ENCODE measurements at places on chromosomes 12 and 14. TPM values are rescaled to one million over a fixed set of nuclear protein-coding genes. Genes with fewer than 3 reads are reported as not detected.

The TSPAN11 gene
- 29.3 TPM for total RNA-seq

The USP30 gene
- total RNA-seq = 5.4 TPM

DNA sequence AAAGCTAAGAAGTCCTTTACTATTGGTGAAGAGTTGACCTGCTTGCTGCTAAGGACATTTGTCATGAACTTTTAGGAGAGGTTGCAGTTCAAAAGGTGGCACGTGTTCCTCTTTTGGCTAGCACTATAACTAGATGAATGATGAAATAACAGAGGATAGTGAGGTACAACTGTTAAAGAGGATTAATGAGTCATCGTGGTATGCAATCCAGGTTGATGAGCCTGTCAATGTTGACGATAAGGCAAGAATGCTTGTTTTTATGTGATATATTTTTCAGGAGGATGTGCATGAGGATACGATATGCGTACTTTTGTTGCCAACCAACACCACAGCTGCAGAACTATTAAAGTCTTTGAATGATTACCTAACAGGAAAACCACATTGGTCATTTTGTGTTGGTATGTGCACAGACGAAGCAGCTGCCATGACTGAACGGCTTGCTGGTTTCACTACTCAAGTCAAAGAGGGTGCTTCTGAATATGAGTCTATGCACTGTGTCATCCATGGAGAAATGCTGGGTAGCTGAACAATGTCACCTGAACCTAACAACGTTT is 10.6 kb downstream of the CEP128 start:
- peak; percentile 32 for DNase-seq

- DNase-seq = peak; percentile 64
Measured at GRCh38 chr12:15662303-15662980, 126.7 kb downstream of the EPS8 start.

GRCh38 chr12:29447285-29447975 is 50.1 kb downstream of the OVCH1 start:
- no peak for DNase-seq

GRCh38 chr12:96870946-96871345 is 36.1 kb upstream of the NEDD1 start:
- DNase-seq = no peak

Measured in dermis microvascular lymphatic vessel endothelial cell (primary cell).